ENCODE measurements at places on chromosomes 7 and 10. TPM values are rescaled to one million over a fixed set of nuclear protein-coding genes. Genes with fewer than 3 reads are reported as not detected.

DNA sequence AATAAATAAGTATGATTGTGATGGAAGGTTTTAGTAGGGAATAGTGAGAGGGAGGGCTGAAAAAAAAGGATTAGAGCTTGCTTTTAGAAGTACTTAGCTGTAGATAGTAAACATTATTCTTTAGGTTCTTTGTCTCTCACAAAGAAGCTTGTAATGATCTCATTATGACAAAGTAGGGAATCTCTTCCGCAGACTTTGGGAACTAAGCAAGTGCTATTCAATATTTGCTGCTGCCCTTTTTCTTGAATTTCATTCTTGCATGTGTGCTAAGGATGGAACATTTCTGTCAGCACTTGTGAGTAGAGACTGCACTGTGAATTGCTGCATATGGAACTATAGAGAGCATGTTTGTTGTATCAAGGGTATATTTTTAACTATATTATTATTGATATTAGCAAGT lies 173.4 kb downstream of the ST7 start:
- no peak for DNase-seq

DNA sequence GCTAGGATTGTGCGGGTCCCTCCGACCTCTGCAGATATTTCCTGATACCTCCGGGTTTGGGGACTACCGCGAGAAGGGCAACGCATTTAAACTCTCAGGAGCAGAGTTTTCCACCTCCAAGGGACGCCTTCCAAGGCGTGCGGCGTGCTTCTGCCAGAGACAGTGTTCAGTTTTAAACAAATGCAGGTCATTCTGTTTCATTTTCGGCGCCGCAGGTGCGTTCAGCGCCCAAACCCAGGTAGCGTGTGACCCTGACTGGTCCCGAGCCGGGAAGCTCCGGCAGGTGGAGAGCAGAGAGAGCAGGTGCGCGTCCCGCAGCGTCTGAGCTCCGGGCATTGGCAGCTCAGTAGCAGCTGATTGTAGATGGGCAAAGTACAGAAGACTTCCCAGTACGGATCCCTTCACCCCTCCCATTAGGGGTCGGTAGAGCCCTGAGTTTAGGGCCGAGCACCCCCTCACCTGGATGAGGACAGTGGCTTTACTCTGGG lies 1.4 kb upstream of the CYP26A1 start:
- no peak for DNase-seq

DNA sequence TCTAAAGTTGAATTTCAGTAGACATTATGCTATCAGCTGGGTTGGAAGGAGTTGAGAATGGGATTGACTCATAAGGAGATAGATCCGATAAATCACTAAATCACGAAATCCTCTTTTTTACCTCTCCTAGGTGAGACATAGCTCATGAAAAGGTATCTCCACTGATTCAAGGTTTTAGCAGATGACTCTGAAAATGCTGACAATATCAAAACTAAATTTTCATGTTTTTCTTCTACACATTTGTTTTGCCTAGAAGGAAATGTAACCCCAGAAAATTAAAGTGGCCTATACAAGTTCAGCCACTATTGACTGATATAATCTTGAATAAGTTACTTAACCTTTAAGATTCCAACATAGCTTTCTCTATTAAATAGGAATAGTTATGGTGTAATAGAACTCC lies 82.2 kb upstream of the VWDE start:
- no peak for DNase-seq

The CAMK2B gene
- 0.23 TPM for total RNA-seq

DNA sequence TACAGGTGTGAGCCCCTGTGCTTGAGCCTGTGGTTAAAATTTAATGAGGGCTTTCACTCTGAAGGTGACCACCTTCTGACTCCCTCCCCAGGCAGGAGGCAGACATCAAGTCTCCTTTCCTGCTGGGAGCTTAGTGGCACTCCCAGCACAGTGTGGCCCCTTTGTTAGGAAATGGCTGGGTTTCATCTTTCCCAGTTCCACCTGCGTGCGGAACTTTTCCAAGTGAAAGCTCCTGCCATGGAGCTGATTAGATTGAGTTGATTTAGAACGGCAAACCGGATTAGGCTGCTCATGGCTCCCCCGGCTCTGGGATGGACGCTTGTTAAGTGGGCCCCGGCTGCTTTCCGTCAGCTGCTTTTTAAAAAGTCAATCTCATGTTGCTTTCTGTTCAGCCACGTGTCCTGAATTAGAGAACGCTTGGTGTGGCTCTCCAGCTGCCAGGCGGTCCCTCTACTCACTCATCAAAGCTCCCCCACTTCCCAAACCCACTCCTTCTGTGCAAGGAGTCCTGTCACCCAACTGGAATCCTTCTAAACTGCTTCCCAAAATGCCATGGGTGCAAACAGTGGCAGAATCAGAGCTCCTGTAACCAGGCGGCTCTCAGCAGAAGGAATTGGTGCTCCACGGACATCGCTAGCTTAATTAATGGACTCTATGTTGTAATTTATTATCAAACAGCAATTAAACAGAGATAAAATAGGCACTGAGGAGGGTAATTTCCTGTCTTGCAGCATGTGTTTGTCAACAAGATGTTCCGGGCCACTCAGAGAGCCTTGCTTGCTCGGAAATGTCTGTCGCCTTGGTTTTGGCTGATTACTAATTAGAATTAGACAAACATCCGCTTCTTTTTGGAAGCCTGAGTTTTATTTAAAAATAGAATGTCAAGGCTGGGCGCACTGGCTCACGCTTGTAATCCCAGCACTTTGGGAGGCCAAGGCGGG lies 551.2 kb downstream of the GALNT17 start:
- no peak for DNase-seq

DNA sequence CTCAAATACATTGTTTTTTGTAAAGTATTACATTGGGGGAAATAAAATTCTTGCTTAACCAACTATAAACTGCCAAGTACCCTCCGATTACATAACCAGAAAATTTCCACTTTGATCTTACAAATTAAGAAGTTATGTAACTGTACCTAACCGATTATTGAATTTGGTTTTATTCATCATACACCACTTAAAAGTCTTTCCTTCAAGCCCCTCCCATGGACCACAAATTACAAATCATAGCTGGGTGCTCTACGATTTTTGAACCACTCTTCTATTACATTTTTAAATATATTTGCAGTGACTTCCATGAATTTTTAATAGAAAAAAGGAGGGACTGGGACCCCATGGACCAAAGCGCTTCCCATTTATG lies 630 bp downstream of the ZNF680 start:
- no peak for DNase-seq

DNA sequence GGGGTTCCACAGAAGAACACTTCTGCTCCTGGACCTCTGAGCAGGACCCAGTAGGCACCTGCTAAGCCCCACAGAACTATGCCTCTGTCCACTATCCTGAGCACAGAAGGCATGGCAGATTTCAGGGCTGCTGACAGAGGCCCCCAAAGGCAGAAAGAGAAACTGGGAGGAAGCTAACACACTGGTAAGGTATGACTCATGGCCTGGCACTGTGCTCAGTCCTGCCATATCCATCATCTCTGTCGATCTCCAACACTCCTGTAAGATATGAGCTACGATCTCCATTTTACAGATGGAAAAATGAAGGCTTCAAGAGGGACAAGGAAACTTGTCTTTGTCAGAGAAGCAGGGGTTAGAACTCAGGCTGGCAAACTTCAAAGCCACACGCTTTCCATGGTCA lies 62.2 kb downstream of the GRID1 start:
- DNase-seq = no peak

The GRID1 gene
- 6.3 TPM for total RNA-seq

- DNase-seq = no peak
These were observed 50.2 kb upstream of the PHYHIPL start for GRCh38 chr10:59126261-59126660.

DNA sequence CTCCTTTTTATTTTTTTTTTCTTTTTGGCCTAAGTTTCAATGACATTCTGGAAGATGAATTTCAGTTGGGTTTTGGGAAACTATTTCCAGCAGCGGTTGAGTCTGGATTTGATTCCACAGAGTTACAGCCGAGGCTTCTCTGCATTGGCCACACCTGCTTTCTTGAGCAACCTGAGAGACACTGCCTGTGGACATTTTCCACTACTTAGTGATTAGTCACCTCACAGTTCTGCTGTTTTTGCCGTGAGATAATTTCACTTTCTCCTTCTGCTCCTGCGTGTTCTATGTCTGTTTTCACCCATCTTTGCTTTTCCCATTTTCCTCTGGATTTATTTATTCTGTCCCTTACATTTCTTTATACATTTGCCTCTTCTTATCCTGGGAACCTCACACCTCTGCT lies 243.0 kb downstream of the BICC1 start:
- DNase-seq = no peak

- no peak for DNase-seq
These were observed 259.4 kb downstream of the CCSER2 start for GRCh38 chr10:84587789-84588188.

GRCh38 chr10:103966671-103967447 lies at the start of gene SLK:
SLK (plus strand) TSS chr10:103967140; CDS start chr10:103967746, 606 bp downstream.
- DNase-seq = peak; percentile 84

DNA sequence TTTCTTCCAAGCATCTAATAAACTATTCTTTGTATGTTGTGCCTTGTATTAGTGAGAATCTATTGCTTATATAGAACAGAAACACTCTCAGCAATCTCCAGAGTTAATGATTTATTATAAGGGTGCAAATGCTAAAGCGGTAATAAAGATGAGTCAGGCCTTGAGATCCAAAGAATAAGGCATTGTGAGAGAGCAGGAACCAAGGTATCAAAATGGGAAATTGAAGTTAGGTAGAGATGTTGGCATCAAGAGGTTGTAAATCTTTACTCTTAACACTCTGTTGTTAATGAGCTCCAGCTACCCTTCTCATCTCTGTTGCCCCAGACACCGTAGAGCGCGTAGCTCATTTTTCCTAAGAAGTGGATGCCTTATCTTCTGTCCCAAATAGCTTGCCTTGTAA lies 375.2 kb downstream of the ARL4A start:
- no peak for DNase-seq

- no peak for DNase-seq
These were observed 102.8 kb upstream of the CDK13 start for GRCh38 chr7:39847227-39847626.

The PAPOLB gene
- total RNA-seq = 0.14 TPM

The ESYT2 gene
- total RNA-seq = 62.6 TPM

- DNase-seq = no peak
These were observed 35.1 kb downstream of the SORBS1 start for GRCh38 chr10:95526044-95526443.

- DNase-seq = no peak
These were observed 51.0 kb upstream of the MSMB start for GRCh38 chr10:46096909-46097575.

The FBXL13 gene
- 2.5 TPM for total RNA-seq

The SHOC2 gene
- total RNA-seq = 75.1 TPM

DNA sequence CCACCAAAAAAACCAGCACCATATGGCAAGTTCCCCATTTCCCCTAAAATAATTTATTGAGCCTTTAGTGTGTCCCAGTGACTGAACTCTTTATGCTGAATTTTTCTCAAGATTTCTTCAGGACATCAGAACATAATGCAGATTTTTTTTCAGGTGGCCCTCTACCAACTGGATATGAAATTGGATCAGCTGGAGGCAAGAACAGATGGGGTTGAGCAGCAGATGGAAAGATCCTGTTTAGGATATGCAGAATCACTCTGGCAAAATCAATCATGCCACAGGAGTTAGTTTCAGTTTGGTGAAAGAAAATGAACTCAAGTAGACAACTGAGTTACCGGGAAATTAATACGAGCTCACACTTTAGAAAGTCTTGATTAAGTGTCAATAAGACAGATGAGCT lies 761.5 kb upstream of the C7orf33 start:
- DNase-seq = no peak

DNA sequence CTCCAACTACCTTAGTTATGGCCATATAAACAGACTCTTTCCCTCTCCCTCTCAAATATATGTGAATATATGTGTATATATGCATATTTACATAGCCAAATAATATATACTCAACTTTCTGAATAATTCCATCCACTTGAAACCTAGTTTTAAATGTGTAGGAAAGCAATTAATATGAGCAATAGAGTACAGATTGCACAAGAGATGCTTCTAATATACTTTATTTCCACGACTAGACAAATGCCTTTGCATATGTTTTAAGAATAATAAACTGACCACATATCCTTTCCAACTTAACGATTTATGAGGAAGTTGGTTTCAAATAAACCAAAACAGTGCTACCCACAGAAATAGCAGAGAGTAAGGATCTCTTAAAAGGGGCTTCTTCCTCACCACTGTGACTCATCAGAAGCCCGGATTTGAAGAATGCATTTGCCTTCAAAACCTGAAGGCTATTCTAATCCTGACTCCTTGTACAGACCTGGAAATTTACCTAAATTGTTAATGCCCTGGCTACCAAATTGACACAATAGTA lies 266.3 kb downstream of the AHR start:
- DNase-seq = no peak

DNA sequence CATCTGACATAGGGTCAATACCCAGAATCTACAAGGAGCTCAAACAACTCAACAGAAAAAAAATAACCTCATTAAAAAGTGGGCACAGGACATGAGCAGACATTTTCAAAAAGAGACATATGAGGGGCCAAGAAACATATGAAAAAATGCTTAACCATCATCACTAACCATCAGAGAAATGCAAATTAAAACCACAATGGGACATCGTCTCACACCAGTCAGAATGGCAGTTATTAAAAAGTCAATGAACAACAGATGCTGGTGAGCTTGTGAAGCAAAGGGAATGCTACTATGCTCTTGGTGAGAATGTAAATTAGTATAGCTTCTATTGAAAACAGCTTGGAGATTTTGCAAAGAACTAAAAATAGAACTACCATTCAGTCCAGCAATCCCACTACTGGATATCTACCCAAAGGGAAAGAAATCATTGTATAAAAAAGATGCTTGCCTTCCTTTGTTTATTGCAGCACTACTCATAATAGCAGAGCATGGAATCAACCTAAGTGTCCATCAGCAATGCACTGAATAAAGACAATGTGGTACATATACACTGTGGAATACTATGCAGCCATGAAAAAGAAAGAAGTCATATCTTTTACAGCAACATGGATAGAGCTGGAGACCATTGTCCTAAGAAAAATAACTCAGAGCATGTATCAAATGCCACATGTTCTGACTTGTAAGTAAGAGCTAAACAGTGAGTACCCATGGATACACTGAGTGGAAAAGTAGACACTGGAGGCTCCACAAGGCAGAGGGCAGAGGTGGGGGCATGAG lies 139.8 kb downstream of the ADARB2 start:
- no peak for DNase-seq

DNA sequence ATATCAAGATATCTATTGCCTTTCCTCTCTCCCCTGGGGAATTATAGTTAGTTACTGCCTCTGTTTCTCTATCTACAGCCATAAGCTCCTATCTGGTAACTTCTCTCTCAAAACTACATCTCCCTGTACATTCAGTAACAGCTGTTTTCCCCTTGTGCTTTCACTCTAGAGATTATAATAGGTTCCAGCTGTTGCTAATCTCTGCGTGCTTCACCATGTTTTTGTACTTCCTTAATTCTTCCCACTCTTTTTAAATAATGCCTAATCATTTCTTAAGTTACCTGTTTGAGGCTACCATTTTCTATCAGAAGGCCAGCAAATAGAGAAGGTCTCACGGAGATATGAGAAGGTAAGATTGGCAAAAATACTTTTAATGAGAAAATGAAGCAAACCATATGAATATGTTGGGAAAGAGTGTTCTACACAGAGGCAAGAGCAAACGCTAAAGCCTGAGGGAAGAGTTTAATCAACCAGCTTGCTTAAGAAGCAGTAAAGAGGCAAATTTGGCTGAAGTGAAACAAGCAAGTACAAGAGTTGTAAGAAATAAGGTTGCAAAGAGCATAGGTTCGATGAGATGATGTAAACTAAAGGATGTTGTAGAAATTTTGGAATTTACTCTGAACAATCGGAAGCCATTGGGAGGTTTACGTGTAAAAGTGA lies 101.9 kb upstream of the HGF start:
- DNase-seq = no peak
